Activated naive CD8-positive, alpha-beta T cell treated with anti-CD3 and anti-CD28 coated beads, Interleukin-2, amount 50 U/mL, for 16 hours (primary cell): ENCODE measurements at places on chromosomes 4 and X.

GRCh38 chr4:126991965-126992364 lies 640.8 kb upstream of the INTU start:
- no peak for DNase-seq

- no peak for DNase-seq
Measured at GRCh38 chrX:10603612-10604011, 16.8 kb downstream of the MID1 start.

- no peak for DNase-seq
Measured at GRCh38 chr4:124227981-124228380, 484.6 kb downstream of the ANKRD50 start.

- no peak for DNase-seq
Measured at GRCh38 chr4:21986307-21986706, 37.7 kb upstream of the KCNIP4 start.

DNA sequence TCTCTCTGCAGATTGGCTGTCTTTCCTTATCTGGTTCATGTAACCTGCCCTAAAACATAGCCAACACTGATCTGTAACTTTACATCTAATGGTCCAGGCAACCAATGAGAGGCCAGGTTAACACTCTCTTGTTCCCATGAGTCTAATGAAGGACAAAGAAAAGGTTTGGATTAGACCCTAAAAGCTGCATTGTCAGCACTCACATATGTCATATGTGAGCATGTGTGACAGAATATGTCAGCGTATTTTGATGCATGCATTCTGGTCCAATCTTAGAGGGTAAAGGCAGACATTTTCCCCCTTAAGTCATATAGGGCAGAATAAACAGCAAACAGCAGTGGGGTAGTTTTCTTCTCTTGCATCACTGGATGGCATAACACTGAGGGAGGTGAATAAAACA lies 3.7 kb downstream of the NDST3 start:
- DNase-seq = no peak

GRCh38 chrX:135629342-135629741 lies 84.1 kb upstream of the CT45A1 start:
- DNase-seq = no peak

DNA sequence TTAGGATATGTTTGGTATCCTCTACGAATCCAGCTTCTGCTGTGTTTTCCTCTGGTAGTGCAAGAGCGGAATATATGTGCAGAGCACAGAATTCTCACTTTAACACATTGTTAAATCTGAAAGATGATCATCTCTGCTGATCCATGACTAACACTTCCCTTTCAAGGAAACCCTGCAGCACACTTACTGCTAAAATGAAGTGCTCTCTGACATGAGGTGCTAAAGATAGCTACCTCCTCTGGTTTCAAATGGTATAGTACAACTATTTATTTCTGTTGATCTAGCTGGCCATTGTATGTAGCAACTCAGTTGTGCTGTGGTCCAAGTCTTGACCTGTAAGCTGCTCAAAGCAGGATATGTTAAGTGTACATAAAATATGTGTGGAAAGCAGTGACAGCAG lies 162.4 kb upstream of the FMR1 start:
- DNase-seq = no peak

GRCh38 chrX:39073131-39073530 lies 271.9 kb downstream of the MID1IP1 start:
- no peak for DNase-seq

DNA sequence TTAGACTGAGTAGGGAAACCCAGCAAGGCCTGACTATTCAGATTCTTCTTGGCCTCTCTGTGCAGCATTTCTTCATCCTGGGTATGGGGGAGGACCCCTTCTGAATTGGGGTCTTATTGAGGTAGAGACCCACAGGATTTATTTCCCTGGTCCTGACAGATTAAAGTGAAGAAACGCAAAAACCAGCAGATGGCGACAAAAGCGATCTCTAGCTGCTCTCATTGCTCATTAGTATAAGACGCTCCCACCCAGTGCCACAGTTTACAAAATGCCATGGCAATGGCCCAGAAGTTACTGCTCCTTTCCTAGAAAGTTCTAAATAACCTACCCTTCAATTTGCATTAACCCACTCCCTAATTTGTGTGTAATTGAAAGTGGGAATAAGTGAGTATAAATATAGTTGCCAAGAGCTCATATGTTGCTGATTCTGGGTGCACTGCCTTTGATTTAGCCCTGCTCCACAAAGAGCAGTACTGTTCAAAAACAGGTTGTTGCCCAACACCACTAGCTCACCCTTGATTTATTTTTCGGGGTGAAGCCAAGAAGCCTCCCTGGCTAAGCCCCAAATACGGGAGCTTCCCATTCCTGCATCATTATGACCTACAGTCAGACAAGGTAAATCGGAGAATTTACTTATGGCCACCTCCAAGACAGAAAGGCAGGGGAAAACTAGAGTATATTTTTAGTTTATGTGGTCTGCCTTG lies 3.7 kb upstream of the BEX4 start:
- no peak for DNase-seq

DNA sequence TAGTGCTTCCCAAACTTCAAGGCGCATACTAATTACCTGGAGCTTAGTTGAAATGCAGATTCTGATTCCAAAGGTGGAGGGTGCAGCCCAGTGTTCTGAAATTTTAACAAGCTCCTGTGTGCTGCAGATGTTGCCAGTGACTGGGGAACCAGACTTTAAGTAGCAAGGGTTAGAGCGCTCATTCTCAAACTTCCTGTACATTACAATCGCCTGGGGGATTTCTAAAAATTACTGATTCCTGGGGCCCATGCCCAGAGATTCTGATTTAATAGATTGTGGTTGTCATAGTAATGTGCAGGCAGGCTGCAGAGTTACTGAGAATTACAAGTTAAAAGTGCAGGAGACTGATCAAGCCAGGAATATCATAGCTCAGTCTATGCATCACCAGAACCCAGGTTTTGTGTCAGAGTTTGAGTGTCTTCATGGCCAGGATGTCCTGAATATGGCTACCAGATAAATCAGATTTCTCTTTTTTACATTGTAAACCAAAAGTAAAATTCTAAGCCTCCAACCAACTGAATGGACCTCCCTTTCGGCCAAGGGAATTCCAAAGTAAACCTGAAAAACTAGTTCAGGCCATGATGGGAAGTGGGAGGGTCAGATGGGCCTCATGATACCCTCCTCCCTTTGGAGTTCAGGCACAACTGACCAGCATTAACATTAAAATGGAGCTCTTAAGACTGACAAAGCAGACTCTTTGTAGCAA lies 121.6 kb downstream of the ATXN3L start:
- no peak for DNase-seq

DNA sequence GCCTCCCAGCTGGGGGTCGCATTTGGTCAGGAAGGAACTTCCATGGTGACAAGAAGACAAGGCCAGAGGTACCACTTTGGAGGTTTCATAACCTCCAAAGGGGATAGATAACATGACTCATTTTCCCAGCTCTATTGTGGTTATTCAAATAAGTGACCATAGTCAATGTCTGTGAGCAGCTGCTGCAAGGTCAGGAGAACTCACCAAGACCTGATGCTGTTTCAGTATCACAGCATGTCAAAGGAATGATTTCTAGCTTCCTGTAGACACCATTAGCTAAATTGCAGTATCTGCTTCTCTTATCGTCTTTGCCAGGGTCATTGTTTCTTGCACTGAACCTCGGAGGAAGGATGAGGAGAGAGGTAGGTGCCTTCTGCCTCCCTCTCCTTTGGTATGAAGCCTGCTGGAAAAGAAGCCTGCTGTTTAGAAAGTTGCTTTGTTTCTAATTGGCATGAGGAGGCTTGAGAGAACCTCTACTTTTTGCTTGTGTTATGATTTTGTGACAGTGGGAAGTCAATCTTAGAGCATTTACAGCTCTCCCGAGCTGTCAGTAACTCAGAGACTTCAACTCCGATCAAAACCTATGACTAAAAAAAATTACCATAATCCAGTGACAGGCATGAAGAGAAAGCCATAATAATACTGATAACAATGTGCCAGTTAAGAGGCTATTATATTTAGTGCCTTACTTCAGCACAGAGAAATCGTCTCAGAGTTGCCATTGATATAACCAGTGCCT lies 38.0 kb upstream of the GATB start:
- no peak for DNase-seq

DNA sequence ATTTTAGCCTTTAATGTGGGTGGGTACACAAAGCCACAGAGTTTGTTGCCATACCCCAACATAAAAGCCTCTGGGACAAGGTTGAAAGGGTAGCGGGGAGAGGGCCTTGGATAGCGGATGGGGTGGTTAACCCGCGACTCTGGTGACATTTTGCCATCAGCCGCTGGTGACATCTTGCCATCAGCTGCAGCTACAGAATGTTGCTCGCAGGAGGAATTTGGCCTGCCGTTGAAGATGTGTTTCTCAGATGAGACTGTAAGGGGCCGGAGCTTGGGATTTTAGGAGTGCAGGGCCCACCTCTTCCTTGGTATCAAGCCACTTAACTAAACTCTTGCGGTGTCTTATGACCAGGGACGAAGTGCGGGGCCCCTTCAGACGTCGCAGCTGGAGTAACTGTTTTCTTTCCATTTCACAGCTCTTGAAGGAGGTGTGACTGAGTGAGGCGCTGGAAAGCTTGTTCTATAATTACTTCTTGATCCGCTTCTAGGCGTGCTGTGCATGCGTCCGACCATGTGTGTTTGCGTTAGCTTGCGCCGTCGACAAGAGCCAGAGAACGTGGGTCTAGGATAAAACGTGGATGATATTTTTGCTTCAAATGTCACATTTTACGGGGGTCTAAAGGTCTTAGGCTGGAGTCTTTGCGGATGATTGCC lies 820 bp upstream of the RASL11B start:
- no peak for DNase-seq

- DNase-seq = no peak
Measured at GRCh38 chrX:31213941-31214340, 142.1 kb upstream of the FTHL17 start.

GRCh38 chr4:6917461-6918271 lies 8.0 kb downstream of the TBC1D14 start:
- DNase-seq = no peak

DNA sequence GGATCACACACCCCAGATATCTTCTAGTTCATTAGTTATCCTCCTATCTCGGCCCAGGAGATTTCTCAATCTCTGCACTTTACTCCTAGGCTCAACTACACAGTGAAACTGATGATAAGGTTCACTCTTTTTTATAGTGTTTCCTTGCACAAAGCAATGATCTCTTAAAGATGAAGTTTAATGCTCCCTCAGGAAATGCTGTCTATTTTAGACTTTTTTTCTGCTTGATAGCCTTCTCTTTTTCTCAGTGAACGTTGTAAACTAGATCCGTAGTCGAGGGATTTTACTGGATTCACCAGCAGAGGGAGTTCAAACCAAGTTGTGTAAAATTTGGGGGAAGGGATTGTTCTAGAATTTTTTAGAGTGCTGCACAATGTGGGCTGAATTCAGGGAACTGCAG lies 269.6 kb downstream of the GBA3 start:
- DNase-seq = no peak

GRCh38 chr4:185071236-185071811 lies 53.0 kb downstream of the HELT start:
- no peak for DNase-seq

DNA sequence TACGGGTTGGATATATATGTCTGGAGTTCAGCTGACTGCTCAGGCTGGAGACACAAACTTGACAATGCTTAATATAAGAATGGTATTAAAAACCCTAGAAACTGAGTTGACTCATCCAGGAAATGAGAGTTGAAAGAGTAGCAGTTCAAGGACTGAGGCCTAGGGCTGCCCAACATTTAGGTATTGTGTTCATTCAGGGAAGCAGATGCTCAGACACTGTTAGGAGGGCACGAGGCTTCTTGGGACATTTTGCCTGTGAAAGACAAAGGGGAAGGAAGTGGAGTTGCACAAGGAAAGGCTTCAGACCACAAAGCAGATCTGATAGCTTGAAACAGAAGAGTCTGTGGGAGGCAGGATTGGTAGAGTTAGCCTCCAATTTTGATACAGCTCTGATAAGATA lies 52.0 kb upstream of the HS3ST1 start:
- no peak for DNase-seq

DNA sequence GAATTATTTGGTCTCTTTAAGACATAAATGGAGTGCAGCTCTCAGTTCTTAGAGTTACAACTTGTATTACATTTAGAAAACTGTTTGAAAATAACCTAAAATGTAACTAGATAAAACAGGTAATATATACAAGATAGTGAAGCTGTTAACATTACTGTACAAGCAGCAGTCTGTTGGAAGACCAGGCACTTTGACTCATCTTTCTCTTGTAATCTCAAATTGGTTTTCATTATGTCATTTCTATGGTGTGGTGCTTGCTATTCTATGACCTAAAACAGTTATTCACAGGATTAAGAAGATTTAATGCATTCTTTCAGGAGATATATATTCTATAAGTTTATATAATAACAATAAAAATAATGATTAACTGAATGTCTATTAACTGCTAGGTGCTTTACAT lies 282.5 kb upstream of the PITX2 start:
- no peak for DNase-seq

GRCh38 chr4:164542431-164542830 lies 211.5 kb upstream of the SMIM31 start:
- DNase-seq = no peak

GRCh38 chr4:155600244-155600643 lies 66.4 kb upstream of the GUCY1A1 start:
- no peak for DNase-seq

GRCh38 chr4:76856243-76857073 lies 41.5 kb downstream of the SOWAHB start:
- DNase-seq = no peak

- no peak for DNase-seq
Measured at GRCh38 chr4:21097026-21097425, 396.8 kb downstream of the PACRGL start.

- no peak for DNase-seq
Measured at GRCh38 chr4:151403656-151404055, 5.3 kb upstream of the FHIP1A start.
